ENCODE measurements at places on chromosomes 16 and 17.

- no peak for DNase-seq
These were observed 8.7 kb downstream of the HEXIM2 start for GRCh38 chr17:45170280-45170930.

DNA sequence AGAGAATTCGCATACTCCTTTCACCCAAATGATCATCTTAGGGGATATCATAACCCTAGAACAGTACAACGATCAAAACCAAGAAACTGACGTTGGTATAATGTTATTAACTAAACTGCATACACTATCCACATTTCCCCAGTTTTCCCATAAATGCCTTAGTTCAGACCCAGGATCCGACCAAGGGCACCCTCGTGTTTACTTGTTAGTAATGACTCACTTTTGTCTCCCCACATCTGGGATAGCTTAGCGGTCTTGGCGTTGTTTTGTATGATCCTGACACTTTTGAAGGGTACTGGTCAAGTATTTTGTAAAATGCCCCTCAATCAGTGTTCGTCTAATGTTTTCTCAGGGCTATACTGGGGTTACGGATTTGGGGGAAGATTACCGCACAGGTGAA lies 8.0 kb downstream of the HS3ST3A1 start:
- no peak for DNase-seq

DNA sequence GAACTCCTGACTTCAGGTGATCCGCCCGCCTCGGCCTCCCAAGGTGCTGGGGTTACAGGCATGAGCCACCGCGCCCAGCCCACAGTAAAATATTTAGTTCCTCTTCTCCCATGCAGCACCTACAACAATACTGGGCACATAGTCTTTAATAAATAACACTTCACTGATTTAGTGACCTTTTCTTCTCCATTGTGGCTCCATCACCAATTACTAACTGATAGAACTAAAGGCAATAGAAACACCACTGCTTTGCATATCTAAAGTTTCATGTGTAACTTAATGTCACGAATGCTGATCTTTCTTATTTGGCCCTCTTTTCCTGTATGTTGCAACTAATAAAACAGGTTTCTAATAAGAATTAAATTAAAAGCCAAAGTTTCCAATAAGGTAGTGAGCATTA lies 38.9 kb downstream of the TRIM37 start:
- DNase-seq: no peak

DNA sequence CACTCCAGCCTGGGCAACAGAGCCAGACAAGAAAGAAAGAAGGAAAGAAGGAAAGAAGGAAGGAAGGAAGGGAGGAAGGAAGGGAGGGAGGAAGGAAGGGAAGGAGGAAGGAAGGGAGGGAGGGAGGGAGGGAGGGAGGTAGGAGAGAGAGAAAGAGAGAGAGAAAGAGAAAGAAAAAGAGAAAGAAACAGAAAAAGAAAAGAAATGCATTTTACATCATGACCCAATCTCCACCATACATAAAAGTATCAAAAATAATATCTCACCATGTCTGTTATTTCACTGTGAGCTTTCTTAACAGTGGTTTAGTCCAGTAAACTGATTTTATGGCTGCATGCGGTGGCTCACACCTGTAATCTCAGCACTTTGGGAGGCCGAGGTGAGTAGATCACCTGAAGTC lies 70.0 kb downstream of the CYTH1 start:
- no peak for DNase-seq

GRCh38 chr17:19753051-19753509 lies 5.0 kb upstream of the ALDH3A1 start:
- DNase-seq: no peak

GRCh38 chr16:29862383-29862883 lies 593 bp downstream of the CDIPT start:
- no peak for DNase-seq

GRCh38 chr16:73214825-73215677 lies 167.1 kb upstream of the ZFHX3 start:
- DNase-seq: no peak

DNA sequence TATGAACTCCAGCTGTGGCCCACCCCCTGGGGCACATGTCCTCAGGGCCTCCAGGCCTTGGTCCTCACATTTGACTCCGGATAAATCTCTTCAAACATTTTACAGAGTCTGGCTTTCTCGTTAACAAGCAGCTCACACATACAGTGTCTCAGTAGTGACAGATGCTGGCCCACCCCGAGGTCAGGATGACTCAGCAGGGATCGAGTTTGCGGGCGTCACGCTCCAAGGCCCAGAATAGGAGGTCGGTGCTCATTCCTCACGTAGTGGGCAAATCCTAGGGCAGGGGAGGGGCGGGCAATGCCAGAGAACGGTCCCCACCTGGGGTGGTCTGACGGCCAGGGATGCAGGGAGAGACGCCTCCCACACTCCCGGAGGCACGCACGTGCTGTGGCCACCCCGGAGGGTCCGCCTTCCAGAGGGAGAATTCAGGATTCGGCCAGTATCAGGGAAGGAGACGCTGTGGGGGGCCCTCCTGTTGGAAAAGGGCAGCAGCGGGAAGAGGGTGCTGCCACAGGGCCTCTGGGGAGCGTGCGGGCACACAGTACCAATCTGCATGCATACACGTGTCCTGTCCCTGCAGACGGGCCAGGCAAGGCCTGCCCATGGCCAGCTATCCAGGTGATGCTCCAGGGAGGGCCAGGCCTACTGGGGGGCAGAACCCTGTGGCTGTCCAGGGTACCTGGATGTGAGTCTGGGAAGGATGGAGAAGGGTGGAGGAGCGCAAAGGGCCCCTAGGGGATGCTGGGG lies 8.6 kb downstream of the SLC7A5 start:
- no peak for DNase-seq

DNA sequence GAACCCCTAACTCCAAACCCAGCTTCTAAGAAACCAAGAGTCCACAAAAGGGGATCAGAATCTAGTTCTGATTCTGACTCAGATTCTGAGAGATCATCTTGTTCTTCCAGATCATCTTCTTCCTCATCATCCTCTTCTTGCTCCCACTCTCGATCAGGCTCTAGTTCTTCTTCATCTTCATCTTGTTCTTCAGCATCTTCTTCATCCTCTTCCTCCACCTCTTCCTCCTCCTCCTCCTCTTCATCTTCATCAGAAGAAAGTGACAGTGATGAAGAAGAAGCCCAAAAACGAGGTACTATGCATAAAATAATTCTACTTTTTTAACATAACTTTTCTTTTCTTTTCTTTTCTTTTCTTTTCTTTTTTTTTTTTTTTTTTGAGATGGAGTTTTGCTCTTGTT lies 129.9 kb upstream of the RBL2 start:
- DNase-seq: no peak

DNA sequence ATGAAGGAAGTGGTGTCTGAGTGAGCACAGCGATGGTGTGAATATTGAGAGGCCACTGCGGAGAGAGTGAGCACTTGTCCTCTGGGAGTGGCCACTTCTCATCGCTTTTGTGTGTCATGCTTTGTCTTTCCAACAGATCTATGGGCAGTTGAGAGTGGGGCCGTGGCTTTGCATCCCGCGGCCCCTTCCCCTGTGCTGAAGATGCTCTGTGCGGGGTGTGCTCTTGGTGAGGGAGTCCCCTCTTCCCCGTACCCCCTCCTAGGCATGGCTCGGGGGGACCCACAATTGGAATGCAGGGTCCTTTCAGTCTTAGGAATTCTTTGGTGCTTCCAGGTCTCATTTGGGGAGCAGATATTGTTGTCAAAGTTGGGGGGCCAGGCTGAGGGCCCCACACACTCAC lies 197.3 kb upstream of the WSCD1 start:
- DNase-seq: no peak

GRCh38 chr17:81119223-81120148 lies 45.8 kb upstream of the PVALEF start:
- peak; percentile 90 for DNase-seq

GRCh38 chr17:45231481-45232116 lies 9.9 kb downstream of the FMNL1 start:
- DNase-seq: no peak

DNA sequence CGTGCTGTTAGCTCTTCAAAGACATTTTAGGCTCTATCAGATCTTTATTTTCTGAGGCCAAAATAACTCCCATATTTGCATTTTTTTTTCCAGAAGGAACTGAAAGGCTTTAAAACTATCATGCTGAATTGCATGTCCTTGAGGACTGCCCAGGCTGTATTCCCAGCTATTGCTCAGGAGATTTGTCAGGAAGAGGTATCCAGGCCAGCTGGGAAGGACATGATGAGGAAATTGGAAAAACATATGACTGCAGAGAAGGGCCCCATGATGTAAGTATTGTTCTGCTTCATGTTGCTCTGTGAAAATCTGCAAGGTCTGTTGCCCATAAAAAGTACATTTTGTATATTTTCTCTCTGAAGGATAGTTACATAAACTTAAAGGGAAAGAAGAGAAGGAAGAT lies 5.7 kb downstream of the CDC6 start:
- no peak for DNase-seq

GRCh38 chr17:29179232-29180033 lies 765 bp downstream of the MYO18A start:
- peak; percentile 67 for DNase-seq

DNA sequence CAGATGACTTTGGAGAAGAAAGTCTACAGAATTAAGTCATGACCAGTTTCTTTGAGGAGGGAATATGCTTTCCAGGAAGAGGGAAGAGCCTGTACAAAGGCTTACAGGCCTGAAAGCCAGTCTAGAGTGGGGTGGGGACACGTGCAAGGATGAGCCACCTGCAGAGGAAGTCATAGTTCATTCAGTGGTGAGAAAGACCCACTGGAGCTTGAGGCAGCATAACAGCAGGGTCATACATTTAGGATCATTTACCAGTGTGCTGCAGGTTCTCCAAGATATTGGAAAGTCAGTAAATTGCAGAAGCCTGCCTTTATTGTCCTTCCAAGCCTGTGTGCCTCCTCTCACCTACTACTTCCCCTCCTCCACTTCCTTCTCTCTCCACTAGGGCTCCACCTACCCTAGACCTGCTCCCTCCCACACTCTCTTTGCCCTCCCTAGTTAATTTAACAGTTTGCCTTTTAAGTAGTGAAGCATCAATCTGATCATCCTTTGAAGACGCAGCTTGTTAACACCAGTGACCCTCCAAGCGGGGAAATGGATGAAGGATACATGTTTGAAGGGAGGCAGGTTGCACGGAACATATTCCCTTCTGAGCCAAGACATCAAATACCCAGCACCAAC lies 40.2 kb downstream of the CDRT15 start:
- DNase-seq: no peak

All from neuronal stem cell (in vitro differentiated cells).